ENCODE measurements at places on chromosomes 3 and 15. TPM values are rescaled to one million over a fixed set of nuclear protein-coding genes. Genes with fewer than 3 reads are reported as not detected.

- no peaks in the 10 kb centered on the region for H3K27me3 ChIP-seq
- no peak overlapping the region for H3K27ac ChIP-seq
- peaks cover 32% of the 10 kb centered on the region for H3K36me3 ChIP-seq
- H3K4me3 ChIP-seq, result no peak overlapping the region
- DNase-seq, result no peak
- H3K4me1 ChIP-seq, result no peaks in the 10 kb centered on the region
Observed at GRCh38 chr15:78024883-78025282, 52.6 kb downstream of the TBC1D2B start.

DNA sequence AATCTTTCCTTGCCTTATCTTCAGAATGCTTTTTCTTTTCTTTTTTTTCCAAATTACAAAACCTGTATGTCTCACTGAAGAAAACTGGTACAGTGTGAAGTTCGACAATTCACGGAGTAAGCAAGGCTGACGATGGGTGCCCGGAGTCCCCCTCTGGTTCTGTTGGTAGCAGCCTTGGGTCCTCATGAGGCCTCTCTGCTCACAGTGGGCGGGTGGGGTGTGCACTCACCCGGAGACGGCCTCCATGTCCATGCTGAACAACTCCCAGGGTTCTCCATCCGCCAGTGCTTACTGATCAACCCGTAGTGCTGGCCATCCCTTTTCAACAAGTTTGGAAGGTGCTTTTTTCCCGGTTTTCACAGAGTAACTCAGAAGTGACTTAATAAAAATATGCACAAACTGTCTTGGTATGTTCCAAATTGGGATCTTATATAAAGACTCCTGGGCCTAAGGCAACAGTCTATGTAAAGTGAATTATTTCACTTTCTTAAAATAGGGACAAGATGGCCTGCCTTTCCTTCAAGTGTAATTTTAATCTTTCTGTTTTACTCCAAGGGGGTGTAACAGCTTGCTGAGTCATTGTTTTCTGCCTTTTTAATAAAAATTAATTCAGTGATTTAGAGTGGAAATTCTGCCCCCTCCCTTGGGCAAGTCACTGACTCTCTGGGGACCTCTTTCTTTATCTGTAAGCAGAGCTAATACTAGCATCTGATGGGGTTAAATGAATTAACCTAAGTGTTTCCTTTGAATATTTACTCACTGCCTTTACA is 23.7 kb downstream of the LRRK1 start:
- no peaks in the 10 kb centered on the region for H3K27me3 ChIP-seq
- no peak for DNase-seq
- no peak overlapping the region for H3K27ac ChIP-seq
- no peaks in the 10 kb centered on the region for H3K36me3 ChIP-seq
- peaks cover 28% of the 10 kb centered on the region for H3K4me1 ChIP-seq

DNA sequence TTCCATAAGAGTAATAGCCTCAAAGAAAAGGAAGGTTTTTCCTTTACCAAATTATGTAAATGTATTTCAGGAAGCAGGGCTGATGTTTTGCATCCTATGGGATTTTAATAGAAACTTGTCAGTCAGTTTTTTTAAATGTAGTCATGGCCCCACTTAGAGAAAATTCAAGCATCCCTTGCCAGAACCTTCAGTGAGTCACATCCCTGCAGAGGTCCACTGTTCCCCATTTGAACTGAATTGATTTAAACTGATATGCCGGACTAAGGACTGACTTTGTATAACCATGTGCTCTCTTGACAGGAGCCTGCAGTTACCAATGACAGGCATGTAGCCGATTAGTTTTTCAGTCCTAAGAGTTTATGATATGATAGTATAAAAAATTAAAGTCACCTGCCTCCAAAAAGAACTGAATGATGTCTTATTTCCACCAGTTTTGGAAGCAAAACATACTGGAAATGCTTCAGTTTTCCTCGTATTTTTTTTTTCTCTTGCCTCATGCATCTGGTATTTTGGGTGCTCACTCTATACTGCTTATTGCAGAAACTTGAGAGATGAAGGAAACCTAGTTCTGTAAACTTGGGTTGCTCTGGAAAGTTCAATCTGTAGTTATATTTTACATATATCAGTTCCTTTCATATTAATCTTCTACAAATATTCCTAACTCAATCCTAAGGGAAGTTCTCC is 30.7 kb downstream of the LRTM1 start:
- H3K4me1 ChIP-seq, result peaks cover 75% of the 10 kb centered on the region
- H3K36me3 ChIP-seq, result no peaks in the 10 kb centered on the region
- H3K4me3 ChIP-seq, result peak overlapping the region; percentile 33

DNA sequence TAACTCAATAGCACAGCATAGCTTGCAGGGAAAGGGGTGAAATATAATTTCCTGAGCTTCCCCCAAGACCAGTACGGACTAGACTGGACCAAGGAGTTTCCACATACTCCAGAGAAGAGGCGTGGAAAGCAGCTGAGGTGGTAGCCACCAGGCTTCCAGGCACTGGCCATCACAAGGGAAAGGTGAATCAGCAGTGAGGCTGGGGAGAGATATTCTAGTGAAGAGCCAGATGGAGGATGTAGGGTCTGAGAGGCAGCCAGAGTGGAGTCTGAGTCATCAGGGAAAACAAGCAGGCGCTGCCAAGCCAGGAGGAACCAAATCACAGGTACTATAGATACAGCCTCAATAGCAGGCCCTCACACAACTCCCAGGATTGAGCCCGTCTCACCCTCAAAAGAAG is 9.6 kb upstream of the RASA2 start:
- peaks cover 7% of the 10 kb centered on the region for H3K36me3 ChIP-seq
- no peak overlapping the region for H3K4me3 ChIP-seq
- peaks cover 1% of the 10 kb centered on the region for H3K27me3 ChIP-seq
- peak; percentile 90 for DNase-seq
- peaks cover 28% of the 10 kb centered on the region for H3K4me1 ChIP-seq

GRCh38 chr15:101250341-101250831 is 1.5 kb downstream of the CHSY1 start:
- H3K4me1 ChIP-seq, result peaks cover 56% of the 10 kb centered on the region
- peak overlapping the region; percentile 87 for H3K4me3 ChIP-seq
- DNase-seq, result peak; percentile 55
- H3K27ac ChIP-seq, result peak overlapping the region; percentile 88
- H3K27me3 ChIP-seq, result peaks cover 4% of the 10 kb centered on the region
- H3K36me3 ChIP-seq, result peaks cover 20% of the 10 kb centered on the region

GRCh38 chr3:115248274-115248673 is 101.2 kb upstream of the ZBTB20 start:
- peaks cover 65% of the 10 kb centered on the region for H3K4me1 ChIP-seq
- peak overlapping the region; percentile 26 for H3K4me3 ChIP-seq
- peak; percentile 47 for DNase-seq
- H3K36me3 ChIP-seq, result 0 out of 2 replicates have a peak, but pooled peaks cover 3% of the 10 kb centered on the region
- H3K27me3 ChIP-seq, result no peaks in the 10 kb centered on the region
- peak overlapping the region; percentile 37 for H3K27ac ChIP-seq

GRCh38 chr3:182182531-182182968 is 470.8 kb downstream of the SOX2 start:
- DNase-seq, result no peak
- H3K4me3 ChIP-seq, result no peak overlapping the region
- H3K27me3 ChIP-seq, result no peaks in the 10 kb centered on the region
- no peaks in the 10 kb centered on the region for H3K36me3 ChIP-seq
- no peaks in the 10 kb centered on the region for H3K4me1 ChIP-seq

- peaks cover 14% of the 10 kb centered on the region for H3K4me1 ChIP-seq
- DNase-seq, result peak; percentile 39
- 0 out of 2 replicates have a peak overlapping the region, but pooled peaks have one; percentile 31 for H3K4me3 ChIP-seq
- peak overlapping the region; percentile 45 for H3K27ac ChIP-seq
- no peaks in the 10 kb centered on the region for H3K36me3 ChIP-seq
- peaks cover 2% of the 10 kb centered on the region for H3K27me3 ChIP-seq
Observed at GRCh38 chr3:32614956-32615355, 44.3 kb upstream of the DYNC1LI1 start.

DNA sequence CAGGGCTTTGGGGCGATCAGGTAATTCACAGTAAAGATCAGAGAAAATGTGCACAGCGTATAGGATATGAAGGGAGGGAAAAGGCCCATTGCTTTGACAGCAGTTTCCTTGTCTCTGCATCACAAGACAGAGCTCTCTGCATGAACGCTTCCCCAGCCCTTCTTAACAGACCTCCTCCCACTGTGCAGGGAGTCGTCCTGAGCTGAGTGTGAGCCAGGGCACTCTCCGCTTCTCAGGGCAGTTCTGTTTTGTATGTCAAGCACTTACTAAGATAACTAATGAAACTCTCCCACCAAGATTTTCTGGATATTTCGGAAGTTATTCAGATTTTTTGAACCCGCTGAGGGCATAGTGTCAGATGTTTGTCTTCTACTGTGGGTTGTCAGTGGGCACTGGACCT is 105.8 kb upstream of the C15orf61 start:
- H3K36me3 ChIP-seq, result no peaks in the 10 kb centered on the region
- peaks cover 35% of the 10 kb centered on the region for H3K4me1 ChIP-seq
- peaks cover 1% of the 10 kb centered on the region for H3K27me3 ChIP-seq

DNA sequence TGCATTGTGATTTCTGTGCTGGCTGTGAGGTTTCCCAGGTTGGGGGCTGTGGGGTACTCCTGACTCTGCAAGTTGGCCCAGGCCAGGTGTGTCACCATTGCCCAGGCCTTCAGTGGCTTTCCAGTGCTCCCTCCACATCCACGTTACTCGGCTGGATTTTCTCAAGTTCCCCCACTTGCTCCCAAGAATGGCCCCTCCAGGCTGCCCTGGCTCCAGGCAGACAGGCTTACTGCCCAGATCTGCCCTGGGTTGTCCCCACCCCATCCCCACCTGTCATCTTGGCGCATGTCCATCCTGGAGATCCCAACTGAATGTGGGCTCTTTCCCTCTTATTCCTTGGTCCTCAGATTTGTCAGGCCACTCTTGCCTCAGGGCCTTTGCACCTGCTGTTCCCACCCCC is 3.6 kb downstream of the APBA2 start:
- H3K4me3 ChIP-seq, result no peak overlapping the region
- no peak overlapping the region for H3K27ac ChIP-seq
- no peak for DNase-seq

- H3K27ac ChIP-seq, result no peak overlapping the region
- H3K4me1 ChIP-seq, result peaks cover 10% of the 10 kb centered on the region
- H3K27me3 ChIP-seq, result no peaks in the 10 kb centered on the region
- DNase-seq, result no peak
- H3K36me3 ChIP-seq, result no peaks in the 10 kb centered on the region
- H3K4me3 ChIP-seq, result no peak overlapping the region
Observed at GRCh38 chr3:111269777-111270176, 198.2 kb downstream of the NECTIN3 start.

- no peaks in the 10 kb centered on the region for H3K27me3 ChIP-seq
- no peak for DNase-seq
- no peak overlapping the region for H3K27ac ChIP-seq
- peaks cover 4% of the 10 kb centered on the region for H3K4me1 ChIP-seq
- no peak overlapping the region for H3K4me3 ChIP-seq
Observed at GRCh38 chr3:49530701-49531100, 23.6 kb upstream of the BSN start.

DNA sequence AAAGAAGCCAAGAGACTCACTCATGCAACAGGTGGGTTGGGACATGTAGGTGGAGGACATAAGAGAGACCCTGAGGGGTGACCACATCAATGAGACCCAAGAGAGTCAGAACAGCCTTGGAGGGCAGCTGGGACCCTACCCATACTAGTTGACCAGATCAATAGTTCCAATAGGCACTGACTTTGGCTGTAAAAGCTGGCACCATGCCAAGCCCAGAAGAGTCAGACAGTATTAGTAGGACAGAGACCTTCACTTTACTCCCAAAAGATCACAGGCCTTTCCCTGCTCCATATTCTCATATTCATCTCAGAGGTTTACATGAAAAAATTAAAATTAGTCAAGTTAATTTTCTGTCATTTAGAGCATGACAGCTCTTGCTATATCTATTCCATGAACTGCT is 20.9 kb upstream of the GABRR3 start:
- no peak for DNase-seq
- no peak overlapping the region for H3K4me3 ChIP-seq
- no peaks in the 10 kb centered on the region for H3K4me1 ChIP-seq
- no peaks in the 10 kb centered on the region for H3K36me3 ChIP-seq
- H3K27me3 ChIP-seq, result no peaks in the 10 kb centered on the region

DNA sequence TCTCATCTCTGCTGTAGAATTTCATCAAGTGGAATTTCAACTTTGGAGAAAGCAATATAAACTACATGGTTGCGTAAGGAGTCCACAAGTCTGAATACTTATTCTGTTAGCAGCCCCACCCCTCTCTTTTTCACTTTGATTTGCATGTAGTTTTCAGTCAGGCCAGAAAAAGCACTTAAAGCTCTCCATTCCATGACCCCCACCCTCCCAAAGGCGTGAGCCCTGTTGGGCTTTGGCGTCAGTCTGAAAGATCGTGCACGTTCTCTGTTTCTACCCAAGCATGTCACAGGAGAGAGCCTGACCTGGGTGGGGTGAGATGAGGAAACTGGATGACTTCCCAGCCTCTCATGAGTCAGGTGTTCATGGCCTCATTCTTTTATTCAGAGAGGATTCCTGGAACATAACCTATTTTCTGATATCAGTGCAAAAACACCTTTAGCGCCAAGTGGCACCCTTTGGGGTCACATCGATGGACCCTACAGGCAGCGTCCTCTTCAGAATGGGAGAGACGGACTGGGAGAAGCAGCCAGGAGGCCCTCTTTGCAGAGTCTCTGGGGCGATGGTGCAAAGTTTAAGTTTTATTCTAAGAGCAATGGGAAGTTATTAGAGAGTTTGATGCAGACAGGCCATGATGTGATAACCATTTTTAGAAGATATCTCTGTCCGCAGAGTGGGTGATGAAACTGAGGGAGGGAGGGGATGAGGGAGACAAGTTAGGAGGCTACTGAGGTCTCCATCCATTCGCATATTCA is 55.8 kb downstream of the LSM3 start:
- H3K36me3 ChIP-seq, result peaks cover 14% of the 10 kb centered on the region
- H3K27me3 ChIP-seq, result peaks cover 3% of the 10 kb centered on the region
- H3K27ac ChIP-seq, result no peak overlapping the region
- peaks cover 60% of the 10 kb centered on the region for H3K4me1 ChIP-seq
- DNase-seq, result no peak

- DNase-seq, result no peak
- H3K4me1 ChIP-seq, result peaks cover 8% of the 10 kb centered on the region
- no peaks in the 10 kb centered on the region for H3K36me3 ChIP-seq
Observed at GRCh38 chr3:69244039-69244438, 121.6 kb upstream of the LMOD3 start.

GRCh38 chr3:190786898-190787297 is 75.6 kb downstream of the GMNC start:
- no peaks in the 10 kb centered on the region for H3K27me3 ChIP-seq
- no peaks in the 10 kb centered on the region for H3K4me1 ChIP-seq
- H3K36me3 ChIP-seq, result no peaks in the 10 kb centered on the region
- no peak overlapping the region for H3K27ac ChIP-seq
- H3K4me3 ChIP-seq, result no peak overlapping the region
- no peak for DNase-seq

GRCh38 chr3:3628676-3629328 is 170.4 kb upstream of the LRRN1 start:
- DNase-seq, result no peak
- H3K27me3 ChIP-seq, result no peaks in the 10 kb centered on the region
- H3K36me3 ChIP-seq, result no peaks in the 10 kb centered on the region
- H3K27ac ChIP-seq, result no peak overlapping the region
- H3K4me1 ChIP-seq, result no peaks in the 10 kb centered on the region
- H3K4me3 ChIP-seq, result no peak overlapping the region

The CASR gene
- total RNA-seq, result not detected

The TRIM69 gene
- total RNA-seq, result 5.8 TPM

The VPS8 gene
- total RNA-seq, result 29.2 TPM

The MFN1 gene
- total RNA-seq, result 53.3 TPM

The FSTL1 gene
- total RNA-seq, result 1,970 TPM

The ARL13B gene
- 5.9 TPM for total RNA-seq

The SV2B gene
- total RNA-seq, result not detected

The TLR9 gene
- total RNA-seq, result not detected

The SIDT1 gene
- total RNA-seq, result not detected

The ZNF717 gene
- total RNA-seq, result 8.2 TPM

All from HFFc6 (cell line).